Kidney tubule cell (primary cell): ENCODE measurements at places on chromosomes 3 and 15.
A peak's percentile ranks its signal among the peaks of the same experiment; 100 is the strongest.

- DNase-seq: no peak
Measured at GRCh38 chr3:174132006-174132405, 727.1 kb upstream of the NAALADL2 start.

GRCh38 chr3:6367171-6367570 is 493.7 kb upstream of the GRM7 start:
- DNase-seq: no peak

DNA sequence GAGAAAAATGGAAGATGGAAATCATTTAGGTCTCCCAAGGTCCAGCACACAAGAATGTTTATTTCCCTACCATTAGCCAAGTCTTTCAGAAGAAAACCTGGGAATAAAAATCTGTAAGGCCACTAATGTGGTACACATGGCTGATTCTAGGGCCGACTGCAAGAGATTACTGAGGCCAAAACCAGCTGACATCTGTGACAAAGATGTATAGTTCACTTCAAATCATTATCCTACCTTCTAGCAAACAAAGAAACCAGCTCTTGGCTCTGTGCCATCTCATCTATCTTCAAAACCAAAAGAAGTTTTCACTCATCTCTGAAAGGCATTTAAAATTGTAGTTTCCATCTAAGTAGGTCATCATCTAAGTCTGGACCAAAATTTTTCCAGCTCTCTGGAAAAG is 43.9 kb downstream of the ERC2 start:
- DNase-seq: no peak

DNA sequence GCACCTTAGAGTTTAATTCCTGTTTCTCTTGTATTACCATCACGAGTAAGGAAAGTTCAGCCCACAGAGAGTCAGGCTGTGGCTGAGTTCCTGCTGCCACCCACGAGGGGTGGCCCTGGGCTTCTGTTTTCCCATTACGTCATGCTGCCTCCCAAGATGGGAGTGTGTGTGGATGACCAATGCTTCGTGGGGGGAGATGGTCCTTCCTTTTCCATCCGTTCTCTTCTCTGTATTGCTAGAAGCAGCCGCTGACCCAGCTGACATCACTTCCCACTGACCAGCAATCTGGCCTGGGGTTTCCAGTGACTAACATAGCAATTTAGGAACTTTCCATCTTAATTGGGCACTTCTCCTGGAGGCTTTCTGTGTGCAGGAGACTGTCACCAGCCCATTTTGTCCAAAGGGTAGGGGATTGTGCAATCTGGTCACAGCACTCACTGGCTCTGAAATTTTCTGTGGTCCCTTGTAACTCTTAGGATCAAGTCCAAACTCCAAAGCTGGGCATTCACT is 9.3 kb downstream of the IRAK2 start:
- peak; percentile 100 for DNase-seq

GRCh38 chr3:146594843-146595482 is 10.2 kb downstream of the PLSCR5 start:
- peak; percentile 14 for DNase-seq

DNA sequence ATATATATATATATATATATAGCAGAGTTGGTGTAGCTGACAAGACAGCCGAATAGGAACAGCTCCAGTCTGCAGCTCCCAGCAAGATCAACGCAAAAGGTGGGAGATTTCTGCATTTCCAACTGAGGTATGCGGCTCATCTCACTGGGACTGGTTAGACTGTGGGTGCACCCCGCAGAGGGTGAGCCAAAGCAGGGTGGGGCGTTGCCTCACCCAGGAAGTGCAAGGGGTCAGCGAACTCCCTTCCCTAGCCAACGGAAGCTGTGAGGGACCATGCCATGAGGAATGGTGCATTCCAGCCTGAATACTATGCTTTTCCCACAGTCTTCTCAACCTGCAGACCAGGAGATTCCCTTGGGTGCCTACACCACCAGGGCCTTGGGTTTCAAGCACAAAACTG is 81.7 kb upstream of the ST3GAL6 start:
- DNase-seq: no peak

- no peak for DNase-seq
Measured at GRCh38 chr3:153744889-153745288, 376.3 kb upstream of the ARHGEF26 start.

- no peak for DNase-seq
Measured at GRCh38 chr3:110021659-110022058, 684.3 kb upstream of the DPPA4 start.

DNA sequence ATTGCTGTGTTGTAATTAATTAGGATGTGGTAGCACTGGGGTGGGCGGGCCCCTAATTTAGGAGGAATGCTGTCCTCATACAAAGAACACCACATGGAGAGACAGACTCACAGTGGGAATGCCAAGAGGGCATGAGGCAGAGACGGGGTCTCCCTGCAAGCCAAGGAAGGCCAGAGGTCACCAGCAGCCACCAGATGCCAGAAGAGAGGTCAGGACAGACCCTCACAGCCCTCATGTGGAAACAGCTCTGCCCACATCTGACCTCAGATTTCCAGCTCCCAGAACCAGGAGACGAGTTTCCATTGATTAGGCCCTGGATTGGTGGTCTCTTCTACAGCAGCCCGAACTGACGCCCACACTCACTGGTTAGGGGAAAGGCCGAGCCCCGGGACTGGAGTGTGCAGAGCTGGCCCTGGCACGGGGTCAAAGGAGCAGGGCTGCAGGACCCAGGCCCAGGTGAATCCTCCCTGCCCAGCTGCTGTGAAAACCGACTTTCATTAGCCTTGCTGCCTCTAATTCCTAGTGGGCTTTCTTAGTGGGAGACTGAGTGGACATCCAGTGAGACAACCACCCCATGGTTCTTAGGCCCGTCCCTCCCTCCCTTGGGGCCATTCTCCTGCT is 43.0 kb upstream of the SLC41A3 start:
- DNase-seq: no peak

- DNase-seq: no peak
Measured at GRCh38 chr3:138267083-138267482, 62.6 kb downstream of the NME9 start.

GRCh38 chr3:114119776-114120175 is 59.1 kb downstream of the DRD3 start:
- DNase-seq: no peak

DNA sequence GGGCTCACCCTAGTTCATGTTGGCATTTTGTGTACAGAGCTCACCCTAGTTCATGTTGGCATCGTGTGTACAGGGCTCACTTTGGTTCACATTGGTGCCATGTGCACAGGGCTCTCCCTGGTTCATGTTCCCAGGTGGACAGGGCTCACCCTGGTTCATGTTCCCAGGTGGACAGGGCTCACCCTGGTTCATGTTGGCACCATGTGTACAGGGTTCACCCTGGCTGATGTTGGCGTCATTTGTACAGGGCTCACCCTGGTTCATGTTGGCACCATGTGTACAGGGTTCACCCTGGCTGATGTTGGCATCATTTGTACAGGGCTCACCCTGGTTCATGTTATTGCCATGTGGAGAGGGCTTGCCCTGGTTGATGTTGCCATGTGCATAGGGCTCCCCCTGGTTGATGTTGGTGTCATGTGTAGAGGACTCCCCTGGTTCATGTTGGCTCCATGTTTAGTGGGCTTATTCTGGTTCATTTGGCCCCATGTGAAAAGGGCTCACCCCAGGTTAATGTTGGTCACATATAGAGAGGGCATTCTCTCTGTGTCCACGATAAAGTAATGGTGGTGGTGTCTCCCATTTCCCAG is 31.7 kb upstream of the NR2C2 start:
- no peak for DNase-seq

DNA sequence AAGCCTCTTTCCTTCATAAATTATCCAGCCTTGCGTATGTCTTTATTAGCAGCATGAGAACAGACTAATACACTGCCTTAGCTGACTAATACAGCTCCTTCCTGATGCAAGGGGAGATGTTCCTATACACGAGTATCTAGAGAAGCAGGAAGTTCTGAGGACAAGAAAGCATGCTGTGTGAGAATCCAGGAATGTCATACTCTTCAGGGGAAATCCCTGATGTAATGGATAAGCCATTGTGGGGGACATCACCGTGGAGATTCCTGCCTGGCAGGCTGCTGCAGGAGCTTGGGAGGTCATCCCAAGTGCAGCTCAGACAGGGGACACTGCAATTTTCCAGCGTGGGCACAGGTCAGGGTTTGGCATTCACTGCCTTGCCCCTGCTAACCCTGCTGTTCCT is 476.9 kb downstream of the NR2F2 start:
- peak; percentile 98 for DNase-seq

- no peak for DNase-seq
Measured at GRCh38 chr3:177490626-177491025, 293.3 kb upstream of the TBL1XR1 start.

GRCh38 chr3:192892981-192893700 is 24.5 kb downstream of the MB21D2 start:
- DNase-seq: peak; percentile 95

GRCh38 chr15:75493732-75494131 is 42.2 kb upstream of the SIN3A start:
- no peak for DNase-seq

DNA sequence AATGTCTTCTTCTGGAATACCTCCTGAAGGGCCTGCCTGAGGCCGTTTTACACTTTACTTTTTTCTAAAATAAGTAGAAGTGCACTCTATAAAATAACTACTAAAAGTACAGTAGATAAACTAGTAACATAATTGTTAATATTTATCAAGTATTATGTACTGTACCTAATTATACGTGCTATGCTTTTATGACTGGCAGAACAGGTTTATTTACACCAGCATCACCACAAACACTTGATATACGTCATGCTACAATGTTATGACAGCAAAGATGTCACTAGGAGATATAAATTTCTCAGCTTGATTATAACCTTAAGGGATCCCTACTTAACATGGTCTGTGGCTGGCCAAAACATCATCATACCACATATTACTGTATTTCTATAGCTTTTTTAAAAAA is 29.4 kb downstream of the DLG1 start:
- no peak for DNase-seq

DNA sequence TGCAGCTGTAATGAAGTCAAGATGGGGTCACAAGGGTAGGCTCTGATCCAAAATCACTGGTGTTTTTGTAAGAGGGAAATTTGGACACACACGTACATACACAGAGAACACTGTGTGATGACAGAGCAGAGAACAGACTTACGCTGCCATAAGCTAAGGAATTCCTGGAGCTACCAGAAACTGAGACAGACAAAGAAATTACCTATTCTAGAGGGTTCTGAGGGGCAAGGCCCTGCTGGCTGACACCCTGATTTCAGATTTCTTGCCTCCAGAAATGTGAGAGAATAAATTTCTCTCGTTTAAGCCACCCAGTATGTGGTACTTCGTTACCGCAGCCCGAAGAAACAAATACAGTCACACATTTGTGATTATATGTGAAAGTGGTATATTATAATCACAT is 24.8 kb downstream of the CBLB start:
- DNase-seq: no peak

DNA sequence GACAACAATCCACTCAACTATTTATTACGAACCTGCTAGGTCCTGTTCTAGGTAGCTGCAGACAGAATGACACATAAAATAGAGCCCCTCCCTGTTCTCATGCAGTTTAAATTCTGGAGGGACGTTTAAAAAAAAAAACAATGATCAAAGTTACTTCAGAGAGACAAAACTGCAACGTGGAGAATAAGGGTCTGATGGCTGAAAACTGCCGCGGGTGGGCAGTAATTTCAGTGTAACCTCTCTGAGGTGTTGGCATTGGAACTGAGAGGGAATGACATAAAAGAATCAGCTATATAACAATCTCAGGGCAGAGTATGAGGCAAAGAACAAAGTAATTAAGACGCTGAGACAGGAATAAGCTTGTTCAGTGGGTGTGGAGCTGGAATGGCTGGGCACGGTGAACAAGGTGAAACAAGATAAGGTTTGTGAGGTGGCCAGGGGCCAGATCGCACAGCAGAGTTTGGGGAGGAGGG is 19.5 kb downstream of the TBL1XR1 start:
- DNase-seq: no peak

- DNase-seq: no peak
Measured at GRCh38 chr3:189398656-189399055, 226.9 kb downstream of the TPRG1 start.

- peak; percentile 49 for DNase-seq
Measured at GRCh38 chr3:107117922-107118536, 259.2 kb upstream of the CCDC54 start.

DNA sequence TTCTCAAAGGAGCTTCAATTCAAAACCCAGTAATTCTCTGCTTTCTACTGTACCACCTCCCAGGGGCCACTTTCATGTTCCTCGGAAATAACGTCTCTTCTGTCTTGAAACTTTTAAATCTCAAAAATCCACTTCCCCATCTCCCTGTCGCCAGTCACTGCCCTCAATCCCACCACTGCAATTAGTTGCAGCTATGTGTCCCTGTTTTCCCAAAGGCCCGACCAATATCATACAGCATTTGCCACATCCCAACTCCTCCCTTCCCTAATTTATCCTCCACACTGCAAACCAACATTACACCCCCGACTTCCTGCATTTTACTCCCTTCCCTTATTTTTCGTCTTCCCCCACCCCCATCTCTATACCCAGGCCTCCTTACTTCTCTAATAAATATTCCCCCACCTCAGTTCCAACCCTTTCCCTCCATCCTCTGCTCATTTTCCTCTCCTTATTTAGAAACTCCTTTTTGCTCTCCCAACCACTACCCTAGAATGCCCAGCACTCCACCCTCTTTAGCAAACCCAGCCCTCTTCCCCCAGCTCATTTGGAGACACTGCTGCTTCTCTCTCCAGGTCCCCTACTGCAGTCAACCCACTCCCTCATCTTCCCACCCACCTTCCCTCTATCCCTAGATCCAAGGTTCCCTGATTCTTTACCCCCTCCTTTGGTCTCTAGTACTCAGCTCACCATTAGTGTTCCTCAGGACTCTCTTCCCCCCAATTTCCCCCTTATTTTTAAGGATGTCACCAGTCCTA is 1.1 kb downstream of the NPTN start:
- peak; percentile 44 for DNase-seq

- no peak for DNase-seq
Measured at GRCh38 chr15:91264651-91265351, 164.7 kb downstream of the SV2B start.

DNA sequence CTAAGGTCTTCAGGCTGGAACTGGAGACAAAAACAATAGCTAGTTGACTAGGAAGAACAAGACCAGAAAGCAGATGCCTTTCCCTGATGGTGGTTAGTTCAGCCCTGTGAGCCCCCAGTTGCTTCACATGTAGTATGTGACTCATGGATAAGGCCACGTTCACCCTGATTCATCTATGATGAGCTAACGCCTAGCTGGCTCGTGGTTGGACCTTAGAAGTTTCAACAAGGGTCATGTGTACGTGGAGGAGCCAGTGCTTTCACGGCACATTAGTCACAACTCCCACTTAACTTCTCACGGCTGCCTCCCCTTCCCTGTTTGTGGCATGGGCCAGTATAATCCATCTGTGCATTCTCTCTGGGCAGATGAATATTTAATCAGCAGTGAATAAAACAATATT is 20.6 kb downstream of the COL8A1 start:
- peak; percentile 97 for DNase-seq

DNA sequence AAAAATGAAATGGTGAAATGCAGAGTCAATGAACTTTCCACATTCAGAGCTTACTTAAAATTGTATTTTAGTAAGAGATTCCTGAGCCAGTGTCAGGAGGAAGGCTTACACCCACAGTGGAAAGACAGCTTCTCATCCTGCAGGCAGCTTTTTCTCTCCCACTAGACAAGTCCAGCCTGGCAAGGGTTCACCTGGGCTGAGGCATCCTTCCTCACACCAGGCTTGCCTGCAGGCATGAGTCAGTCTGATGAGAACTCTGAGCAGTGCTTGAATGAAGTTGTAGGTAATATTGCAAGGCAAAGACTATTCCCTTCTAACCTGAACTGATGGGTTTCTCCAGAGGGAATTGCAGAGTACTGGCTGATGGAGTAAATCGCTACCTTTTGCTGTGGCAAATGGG is 3.1 kb downstream of the CCR4 start:
- DNase-seq: no peak
